Dermis blood vessel endothelial cell (primary cell): ENCODE measurements at places on chromosomes 5 and 9. TPM values are rescaled to one million over a fixed set of nuclear protein-coding genes. Genes with fewer than 3 reads are reported as not detected.
A peak's percentile ranks its signal among the peaks of the same experiment; 100 is the strongest.

GRCh38 chr5:165574100-165574499, 2068.7 kb downstream of the MAT2B start:
- peak; percentile 0 for DNase-seq

- no peak for DNase-seq
Observed at GRCh38 chr9:118761016-118761790, 608.0 kb downstream of the BRINP1 start.

GRCh38 chr9:5953743-5954707, 61.4 kb downstream of the RANBP6 start:
- DNase-seq, result peak; percentile 4

Gene GRXCR2
- total RNA-seq, result not detected in 2 replicates
